ENCODE measurements at places on chromosomes 16 and 17.

DNA sequence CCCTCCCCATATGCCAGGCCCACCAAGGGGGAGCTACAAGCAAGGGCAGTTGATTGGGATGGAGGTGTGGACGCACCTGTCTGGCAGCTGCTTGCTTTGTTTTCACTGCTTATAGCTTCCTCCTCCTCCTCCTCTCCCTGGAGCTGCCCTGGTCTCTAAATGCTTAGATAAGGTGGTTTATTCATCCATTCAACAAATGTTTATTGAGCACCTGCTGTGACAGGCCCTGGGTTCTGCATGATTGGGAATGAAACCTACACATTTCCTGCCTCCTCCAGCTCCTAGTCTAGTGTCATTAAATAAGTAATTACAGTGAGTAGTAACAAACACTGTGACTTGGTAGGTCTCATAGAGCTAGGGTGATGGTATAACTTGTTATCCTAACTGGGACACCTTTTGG lies 17.4 kb upstream of the MAP3K14 start:
- peak; percentile 93 for DNase-seq

GRCh38 chr17:63497708-63498483 lies 21.0 kb downstream of the ACE start:
- peak; percentile 57 for DNase-seq

DNA sequence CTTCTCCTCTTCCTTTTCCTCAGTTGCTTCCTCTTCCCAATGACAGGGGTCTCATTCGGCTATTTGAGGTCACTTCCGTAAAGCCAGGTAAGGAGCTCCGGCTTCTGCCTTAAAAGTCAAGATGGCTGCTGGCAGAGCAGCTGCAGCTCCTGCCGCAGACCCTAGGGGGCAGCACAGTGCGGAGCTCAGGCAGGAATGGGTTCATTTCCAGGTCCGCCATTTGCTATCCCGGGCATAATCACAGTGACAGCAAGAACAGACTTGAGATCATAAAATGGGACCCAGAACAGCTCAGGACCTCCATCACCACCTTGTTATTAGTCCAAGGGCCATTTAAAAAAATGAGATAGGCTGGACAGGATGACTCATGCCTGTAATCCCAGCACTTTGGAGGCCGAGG lies 199.5 kb downstream of the ZNF18 start:
- DNase-seq, result no peak

- peak; percentile 84 for DNase-seq
Observed at GRCh38 chr17:4997302-4998026, at the start of the genes INCA1 and KIF1C. TSS of gene INCA1 (minus strand) at chr17:4997522. CDS start at chr17:4994437, 3,085 bp downstream. TSS of gene KIF1C (plus strand) at chr17:4997950. CDS start at chr17:5000247, 2,297 bp downstream.

DNA sequence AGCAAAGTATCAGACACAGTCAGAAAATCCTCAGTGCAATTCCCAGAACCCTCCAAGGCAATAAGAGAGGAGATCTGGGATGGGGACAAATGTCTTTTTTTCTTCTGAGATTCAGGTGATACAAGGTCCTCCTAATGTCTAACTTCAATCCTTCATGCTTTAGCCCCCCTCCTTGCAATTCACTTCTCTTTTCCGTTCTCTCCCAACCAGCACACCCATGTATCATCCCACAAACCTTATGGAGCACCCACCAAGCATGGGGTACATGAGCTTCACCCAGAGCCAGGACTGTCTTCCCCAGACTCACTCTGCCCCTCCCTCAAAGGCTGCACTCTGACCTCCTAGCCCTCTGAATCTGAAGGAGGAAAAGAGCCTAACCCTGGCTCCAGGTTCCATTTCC lies 10.1 kb downstream of the HDAC5 start:
- no peak for DNase-seq

- no peak for DNase-seq
Observed at GRCh38 chr16:8251298-8251697, 339.0 kb downstream of the TMEM114 start.

- DNase-seq, result no peak
Observed at GRCh38 chr17:55089256-55089655, 120.7 kb downstream of the STXBP4 start.

- DNase-seq, result peak; percentile 92
Observed at GRCh38 chr16:15704545-15704987, 54.5 kb downstream of the NDE1 start.

- peak; percentile 69 for DNase-seq
Observed at GRCh38 chr17:80220054-80220735, at the start of the genes SGSH and SLC26A11. TSS of gene SGSH (minus strand) at chr17:80220333. CDS start at chr17:80220313, 20 bp downstream. TSS of gene SLC26A11 (plus strand) at chr17:80220427. CDS start at chr17:80221561, 1,134 bp downstream.

DNA sequence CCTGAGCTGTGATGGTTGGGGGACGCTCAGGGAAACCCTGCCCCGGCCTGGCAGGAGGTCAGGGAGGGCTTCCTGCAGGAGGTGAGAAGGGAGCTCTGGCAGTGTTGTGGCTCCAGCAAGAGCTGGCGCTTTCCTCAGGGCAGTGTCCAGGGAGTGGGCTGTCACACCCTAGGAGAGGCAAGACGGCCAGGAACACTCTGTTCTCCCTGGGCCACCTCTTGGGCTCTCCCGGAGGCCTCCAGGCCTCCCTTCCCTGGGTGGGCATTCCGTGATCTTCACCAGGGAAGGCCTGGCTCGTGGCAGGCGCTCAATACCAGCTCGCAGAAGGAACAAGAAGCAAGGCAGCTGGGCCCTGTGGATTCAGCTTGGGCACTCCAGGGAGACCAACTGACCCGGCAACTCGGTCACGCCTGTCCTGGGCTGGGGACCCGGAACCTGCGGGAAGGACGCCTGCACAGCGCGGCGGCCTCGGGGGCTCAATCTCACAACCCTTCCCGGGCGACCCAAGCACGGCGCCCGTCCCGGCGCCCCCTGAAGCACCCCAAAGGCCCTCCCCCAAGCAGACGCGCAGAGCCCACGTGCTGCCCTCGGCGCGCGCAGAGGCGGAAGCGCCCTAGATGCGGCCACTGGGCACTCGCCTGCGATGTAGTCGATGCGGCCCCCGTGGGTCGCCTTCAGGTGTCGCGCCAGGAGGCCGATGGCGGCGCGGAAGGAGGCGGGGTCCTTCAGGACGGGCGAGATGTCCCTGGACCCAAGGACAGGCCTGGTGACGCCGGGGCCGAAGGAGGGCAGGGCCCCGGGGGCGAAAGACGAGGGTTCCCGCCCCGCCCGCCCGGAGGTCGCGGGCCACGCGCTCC lies 588 bp downstream of the APRT start:
- peak; percentile 10 for DNase-seq

DNA sequence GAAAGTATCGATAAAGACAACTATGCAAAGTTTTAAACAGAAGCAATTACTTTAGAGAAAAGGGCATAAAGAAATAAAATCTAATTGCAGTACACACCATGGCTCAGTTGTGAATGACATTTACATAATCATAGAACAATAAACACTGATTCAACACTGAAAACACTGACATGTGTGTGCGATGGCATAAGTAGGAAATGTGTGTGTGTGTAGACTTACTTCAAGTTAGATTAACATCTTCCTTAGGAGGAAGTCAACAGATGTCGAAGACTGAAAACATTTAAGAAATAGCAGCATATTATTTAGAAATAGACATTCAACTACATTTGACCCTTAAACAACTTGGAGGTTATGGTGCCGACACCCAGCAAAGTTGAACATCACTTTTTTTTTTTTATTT lies 172.4 kb downstream of the STX8 start:
- DNase-seq, result no peak

- DNase-seq, result no peak
Observed at GRCh38 chr16:11117576-11118211, 138.3 kb downstream of the SOCS1 start.

DNA sequence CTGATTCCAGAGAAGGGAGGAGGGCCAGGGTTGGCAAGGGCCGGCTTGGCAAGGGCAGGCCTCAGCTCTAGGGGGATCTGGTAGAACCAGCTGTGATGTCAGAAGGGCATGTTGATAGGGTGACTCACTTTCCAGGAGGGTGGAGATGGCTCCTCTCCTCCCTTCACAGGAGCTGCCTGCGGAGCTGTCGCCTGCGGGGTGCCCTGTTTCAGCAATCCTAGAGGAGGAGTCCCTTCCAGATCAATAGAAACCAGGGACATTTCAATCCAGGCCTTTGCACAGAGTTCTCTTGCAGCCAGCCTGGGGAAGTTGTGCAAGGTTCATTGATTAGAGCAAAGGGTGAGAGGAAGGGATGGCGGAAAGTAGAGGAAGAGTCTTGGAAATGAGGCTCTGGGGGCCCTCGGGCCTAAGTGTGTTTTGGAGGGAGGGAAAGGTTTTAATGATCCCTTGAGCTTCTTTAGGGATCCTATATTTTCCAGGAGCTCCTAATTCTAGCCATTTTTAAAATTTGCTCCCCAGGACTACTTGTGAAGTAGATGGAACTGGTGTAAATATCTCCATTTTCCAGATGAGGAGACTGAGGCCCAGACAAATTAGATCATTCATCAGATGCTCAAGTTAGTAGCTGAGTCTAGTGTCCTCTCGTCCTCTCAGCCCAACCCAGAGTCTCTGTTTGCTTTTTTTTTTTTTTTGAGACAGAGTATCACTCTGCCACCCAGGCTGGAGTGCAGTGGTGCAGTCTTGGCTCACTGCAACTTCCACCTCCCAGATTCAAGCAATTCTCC lies 24.8 kb upstream of the CSNK2A2 start:
- DNase-seq, result no peak
